Hindlimb muscle (tissue), 1 donor: ENCODE measurements at places on chromosomes 13 and 19.

GRCh38 chr13:31057403-31058033, 104.2 kb downstream of the HSPH1 start:
- no peak for DNase-seq

- no peak for DNase-seq
Observed at GRCh38 chr13:87889254-87889653, 218.1 kb downstream of the SLITRK5 start.

- DNase-seq = no peak
Observed at GRCh38 chr13:64782466-64782865, 2447.7 kb downstream of the PCDH9 start.

DNA sequence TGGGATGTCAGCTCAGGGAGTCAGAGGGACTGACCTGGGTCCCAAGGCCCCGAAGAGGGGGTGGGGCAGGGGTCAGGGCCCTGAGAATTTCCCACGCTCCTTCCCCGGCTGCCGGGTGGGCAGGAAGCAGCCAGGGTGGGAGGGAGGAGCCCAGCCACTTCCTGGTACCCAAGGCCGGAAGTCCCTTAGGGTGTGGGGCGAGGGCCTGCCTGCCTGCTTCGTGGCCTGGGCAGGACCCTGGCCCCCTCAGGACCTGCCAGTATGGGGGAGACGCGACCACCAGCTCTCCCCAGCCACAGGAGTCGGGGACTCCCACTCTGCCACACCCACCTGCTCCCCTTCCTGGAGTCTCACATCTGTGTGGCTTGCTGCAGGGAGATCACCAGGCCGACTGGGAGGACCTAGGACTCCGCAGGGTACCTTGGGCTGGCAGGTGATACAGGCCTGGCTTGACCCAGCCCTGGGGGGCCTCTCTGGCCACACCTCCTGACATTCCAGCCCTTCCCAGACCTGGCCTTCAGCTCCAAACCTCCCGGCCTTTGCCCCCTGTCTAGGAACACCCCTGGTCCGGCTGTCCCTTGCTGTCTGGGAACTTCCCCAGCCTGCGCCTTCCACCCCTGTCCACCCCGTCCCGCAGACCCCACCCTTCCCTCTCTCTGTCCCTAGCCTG, 9.8 kb upstream of the CIRBP start:
- DNase-seq = no peak
